CD8-positive, alpha-beta memory T cell (primary cell): ENCODE measurements at places on chromosomes 1 and 21. TPM values are rescaled to one million over a fixed set of nuclear protein-coding genes. Genes with fewer than 3 reads are reported as not detected.

Gene IL20
- polyA plus RNA-seq: not detected

Gene FMO3
- polyA plus RNA-seq: not detected

Gene KANK4
- not detected for polyA plus RNA-seq

Gene SLC1A7
- polyA plus RNA-seq: 0.08 TPM

Gene NT5C1A
- not detected for polyA plus RNA-seq

Gene ZNF593OS
- polyA plus RNA-seq: 0.85 TPM

Gene SMIM1
- 1.1 TPM for polyA plus RNA-seq

Gene SYT6
- not detected for polyA plus RNA-seq

Gene RORC
- polyA plus RNA-seq: 46.4 TPM

Gene GBP2
- polyA plus RNA-seq: 148 TPM

Gene APCS
- not detected for polyA plus RNA-seq

Gene NOS1AP
- polyA plus RNA-seq: not detected

Gene ADAMTS5
- not detected for polyA plus RNA-seq

- DNase-seq: no peak
These were observed 71.4 kb upstream of the ABCG1 start for GRCh38 chr21:42147386-42148020.

- no peak for DNase-seq
These were observed 4.5 kb downstream of the ETS2 start for GRCh38 chr21:38810034-38810825.

DNA sequence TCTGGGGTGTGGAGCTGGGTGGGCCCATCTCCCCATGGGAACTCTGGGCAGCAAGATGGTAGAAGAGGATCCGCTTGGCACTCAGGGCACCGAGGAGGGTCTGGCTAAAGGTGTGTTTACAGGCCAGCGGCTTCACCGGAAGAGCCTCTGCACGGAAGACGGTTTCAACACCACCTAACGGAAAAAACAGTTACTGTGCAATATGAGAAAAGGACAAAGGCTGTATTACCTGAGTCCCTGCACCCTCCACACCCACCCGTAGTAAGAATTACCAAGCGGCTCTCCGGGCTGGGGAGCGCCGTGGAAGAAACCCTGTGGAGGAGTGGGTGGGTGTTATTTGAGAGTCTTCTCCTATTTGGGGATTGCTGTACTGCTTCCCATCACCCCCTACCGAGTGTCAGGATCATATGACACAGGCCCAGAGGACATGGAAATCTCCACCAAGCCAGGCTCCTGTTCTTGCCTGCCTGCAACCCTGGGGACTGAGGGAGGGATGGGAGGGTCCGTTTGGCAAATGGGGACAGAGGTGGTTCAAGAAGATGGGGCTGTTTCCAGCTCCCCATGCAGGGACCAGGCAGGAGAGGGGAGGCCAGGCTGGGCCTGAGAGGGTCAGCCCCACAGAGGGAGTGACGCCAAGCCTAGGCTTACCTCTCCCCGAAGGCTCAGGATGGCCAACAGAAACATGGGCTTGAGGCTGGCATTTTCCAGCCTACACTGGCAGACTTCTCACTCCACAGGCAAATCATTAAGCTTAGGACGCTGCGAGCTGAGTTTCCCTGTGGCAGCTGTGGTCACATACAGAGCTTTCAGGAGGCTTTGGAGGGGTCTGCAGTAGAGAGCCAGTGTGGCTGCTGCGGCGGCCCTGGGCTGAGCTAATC lies 203.5 kb upstream of the TMEM51 start:
- DNase-seq: no peak

GRCh38 chr1:29624320-29625083 lies 388.2 kb downstream of the PTPRU start:
- no peak for DNase-seq

GRCh38 chr1:107942814-107943213 lies 22.2 kb downstream of the VAV3 start:
- DNase-seq: no peak

DNA sequence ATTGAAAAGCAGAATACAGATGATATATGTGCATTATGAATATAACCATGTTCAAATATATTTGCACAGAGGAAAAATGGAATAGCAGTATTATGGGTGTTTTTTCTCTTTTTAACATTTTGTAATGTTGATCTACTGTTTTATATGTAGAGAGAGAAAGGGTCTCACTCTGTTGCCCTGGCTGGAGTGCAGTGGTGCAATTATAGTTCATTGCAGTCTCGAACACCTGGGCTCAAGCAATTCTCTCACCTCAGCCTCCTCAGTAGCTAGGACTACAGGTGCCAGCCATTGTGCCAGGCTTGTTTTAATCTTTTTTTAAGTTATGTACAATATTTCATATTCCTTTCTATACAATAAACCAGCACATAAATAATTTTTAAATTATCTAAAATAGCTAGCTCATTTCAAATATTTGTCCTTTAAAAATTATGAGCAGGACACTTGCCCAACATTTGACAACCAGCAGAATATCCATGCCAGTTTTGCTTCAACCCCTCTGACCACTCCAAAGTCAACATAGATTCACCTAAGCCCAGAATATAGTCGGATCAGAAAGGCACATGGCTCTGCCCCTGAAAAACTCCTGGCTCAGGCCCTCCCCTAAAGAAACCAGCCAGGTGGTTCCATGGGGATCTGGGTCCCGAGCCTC lies 29.8 kb downstream of the ZNF281 start:
- DNase-seq: no peak

GRCh38 chr1:70117046-70117445 lies 88.3 kb downstream of the LRRC40 start:
- DNase-seq: no peak

DNA sequence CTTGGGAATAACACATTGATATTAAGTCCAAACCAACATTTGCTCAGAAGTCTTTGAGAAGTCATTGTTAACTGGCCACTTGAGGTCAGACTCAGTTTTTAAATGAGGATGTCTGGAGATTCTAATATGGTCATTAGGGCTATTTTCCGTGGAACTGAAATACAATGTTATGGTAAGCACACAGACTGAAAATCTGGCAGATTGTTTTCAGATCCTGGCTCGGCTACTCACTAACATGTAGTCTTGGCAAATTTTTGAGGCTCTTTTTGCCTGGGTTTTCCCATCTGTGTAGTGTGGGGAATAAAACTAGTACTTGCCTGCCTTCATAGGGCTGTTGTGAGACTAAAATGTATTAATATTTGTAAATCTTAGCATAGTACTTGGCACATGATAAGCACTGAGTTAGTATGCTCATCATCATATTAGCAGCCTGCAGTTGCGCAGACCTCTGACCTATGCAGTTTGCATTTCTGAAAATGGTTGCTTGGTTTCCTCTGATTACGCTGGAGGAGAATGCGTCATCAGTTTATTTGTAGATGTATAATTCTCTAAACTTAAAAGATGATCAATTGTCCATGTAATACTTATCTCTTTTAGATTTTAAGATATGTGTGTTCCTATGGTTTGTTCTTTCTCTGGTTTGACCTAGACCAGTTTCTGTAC lies 100.8 kb downstream of the C1orf21 start:
- DNase-seq: no peak

- DNase-seq: no peak
These were observed 65.7 kb upstream of the APP start for GRCh38 chr21:26236281-26236680.

DNA sequence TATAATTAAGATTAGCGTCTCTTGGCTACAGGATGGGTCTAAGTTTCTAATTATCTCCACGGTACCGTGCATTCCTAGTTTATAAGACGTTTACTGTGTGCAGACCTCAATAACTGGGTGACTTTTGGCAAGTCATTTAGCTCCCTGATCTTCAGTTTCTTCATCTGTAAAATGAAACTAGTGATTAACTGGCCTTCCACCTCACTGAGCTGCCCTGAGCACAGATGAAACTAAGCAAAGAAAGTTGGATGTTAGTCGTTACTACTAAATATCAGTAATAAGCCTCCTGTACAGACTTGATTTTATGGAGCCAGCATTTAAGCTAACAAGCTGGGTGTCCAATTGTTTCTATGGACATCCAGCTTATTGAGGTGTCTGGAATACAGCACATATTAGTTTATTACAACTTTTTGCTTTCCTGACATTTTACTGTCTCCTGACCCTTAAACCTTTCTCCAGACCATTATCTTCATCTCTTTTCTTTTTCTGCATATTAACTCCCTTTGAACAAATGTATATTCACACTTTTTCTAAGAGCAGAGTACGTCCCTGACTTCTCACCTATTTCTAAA lies 1.1 kb downstream of the CR2 start:
- no peak for DNase-seq

DNA sequence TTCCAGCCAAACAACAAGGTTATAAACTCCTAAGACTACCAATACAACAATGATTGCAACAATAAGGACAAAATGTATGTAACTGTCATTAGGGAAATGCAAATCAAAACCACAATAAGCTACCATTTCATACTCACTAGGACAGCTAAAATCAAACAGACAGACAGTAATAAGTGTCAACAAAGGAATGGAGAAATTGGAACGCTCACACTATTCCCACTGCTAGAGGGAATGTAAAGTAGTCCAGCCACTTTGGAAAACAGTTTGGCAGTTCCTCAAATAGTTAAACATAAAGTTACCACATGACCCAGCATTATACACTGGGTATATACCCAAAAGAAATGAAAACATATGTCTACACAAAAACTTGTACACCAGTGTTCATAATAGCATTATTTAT lies 9.3 kb downstream of the PRKAB2 start:
- DNase-seq: no peak

GRCh38 chr1:157773493-157774350 lies 3.2 kb downstream of the FCRL2 start:
- no peak for DNase-seq

- DNase-seq: no peak
These were observed 69.0 kb upstream of the KAZN start for GRCh38 chr1:14529475-14529874.

DNA sequence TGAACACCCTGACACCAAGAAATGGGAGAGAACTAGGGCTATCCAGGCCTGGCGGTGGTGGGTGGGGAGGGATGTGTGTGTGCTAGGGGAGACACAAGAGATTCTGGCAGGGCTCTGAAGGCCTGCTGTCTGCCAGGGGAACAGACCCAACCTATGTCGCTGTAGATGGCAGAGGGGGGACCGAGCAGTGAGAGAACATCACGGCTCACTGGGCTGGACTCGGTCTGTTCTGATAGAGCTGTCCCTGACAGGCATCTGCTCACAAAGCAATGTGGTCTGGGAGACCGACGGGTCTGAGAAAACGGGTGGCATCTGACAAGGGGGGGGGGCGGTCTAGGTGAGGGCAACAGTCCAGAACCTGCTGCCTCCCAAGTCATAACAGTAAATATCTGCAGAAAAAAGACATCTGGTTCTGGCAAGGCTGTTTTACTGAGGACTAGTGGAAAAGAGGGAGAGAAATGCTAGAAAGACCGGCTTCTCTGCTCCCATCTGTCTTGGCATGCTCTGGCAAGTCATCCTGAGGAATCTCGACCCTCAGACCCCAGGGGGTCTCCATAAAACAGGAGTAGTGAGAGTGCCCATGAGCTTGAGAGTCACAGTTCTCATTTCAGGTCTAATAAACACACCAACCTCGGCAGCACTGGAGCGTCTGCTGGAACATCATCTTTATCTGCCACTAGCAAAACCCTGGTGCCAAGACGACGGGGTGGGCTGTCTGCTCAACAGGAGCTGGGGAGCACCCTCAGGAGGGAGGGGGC lies 36.5 kb downstream of the SLC66A1 start:
- no peak for DNase-seq

DNA sequence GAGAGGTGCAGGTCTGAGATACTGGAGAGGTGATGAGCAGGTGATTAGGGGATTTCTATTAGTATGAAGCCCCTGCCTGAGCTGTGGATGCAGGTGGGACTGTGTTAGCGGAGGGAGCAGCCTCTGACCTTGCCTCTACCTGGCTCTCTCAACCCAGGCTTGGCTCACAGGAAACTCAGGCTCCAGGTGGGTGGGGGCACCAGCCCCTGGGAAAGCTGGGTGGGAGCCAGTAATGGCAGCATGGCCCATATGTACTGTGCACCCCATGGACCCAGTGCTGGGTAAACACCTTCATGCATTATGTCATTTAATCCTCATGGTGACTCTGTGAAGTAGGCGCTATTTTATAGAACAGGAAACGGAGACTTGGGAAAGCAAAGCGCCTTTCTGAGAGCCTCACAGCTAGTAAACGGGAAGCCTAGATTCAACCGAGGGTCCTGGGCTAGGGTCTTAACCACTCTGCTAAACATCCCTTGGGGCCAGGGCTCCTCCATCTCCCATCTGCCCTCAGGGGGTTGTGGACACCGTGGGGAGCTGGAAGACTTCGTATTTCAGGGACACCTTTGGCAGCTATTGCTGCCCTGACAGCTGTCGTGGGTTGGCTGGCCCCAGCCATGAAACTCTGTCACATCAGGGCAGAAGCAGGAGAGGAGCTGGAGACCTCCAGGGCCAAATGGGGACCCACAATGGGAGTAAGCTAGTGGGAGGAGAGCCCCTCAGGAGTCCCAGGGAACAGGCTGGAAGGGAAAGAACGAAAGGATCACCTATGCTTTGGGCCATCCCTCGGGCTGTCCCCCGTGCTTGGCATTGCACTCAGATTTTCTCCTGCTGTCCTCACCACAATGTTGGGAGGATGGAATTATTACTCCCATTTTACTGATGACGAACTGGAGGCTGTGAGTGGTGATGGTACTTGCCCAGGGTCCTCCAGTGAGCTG lies 59.6 kb upstream of the CSF3R start:
- DNase-seq: no peak

DNA sequence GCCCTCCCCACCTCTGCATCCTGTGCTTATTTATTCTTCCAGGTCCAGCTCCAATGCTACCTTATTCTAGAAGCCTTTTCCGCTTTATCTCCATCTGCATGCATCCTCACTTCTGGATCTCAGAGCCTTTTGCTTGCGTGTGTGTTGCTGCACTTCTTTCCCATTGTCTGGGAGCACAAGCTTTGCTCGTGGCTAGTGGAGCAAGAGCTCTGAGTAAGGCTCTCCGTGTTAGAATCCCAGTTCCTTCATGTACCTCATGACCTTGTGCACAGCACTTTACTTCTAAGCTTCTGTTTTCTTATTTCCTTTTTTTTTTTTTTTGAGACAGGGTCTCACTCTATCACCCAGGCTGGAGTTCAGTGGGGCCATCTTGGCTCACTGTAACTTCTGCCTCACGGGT lies 140.0 kb upstream of the POU3F1 start:
- DNase-seq: no peak

- no peak for DNase-seq
These were observed 954 bp downstream of the MARK1 start for GRCh38 chr1:220528679-220529501.

- no peak for DNase-seq
These were observed 1.5 kb downstream of the L1TD1 start for GRCh38 chr1:62196086-62196690.

DNA sequence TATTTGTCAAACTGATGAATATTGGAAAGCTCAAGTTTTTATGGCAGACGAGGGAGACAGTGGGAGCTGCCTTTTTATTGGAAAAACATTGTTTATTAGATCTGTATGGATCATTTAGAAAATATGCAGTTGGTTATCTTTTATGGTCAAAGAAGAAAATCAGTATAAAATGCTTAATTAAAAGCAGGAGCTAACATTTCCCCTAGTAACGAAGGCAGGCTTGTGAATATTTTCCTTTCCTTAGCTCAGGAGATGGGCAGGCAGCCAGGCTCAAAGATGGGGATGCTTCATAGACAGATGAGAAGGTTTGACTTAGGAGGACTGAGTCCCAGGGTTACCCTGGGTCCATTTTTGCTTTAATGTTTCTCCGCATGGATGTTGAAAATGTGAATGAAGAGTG lies 26.0 kb downstream of the ROR1 start:
- DNase-seq: no peak

GRCh38 chr1:25695771-25696311 lies 79.2 kb downstream of the MAN1C1 start:
- DNase-seq: no peak
